Iris pigment epithelial cell (primary cell): ENCODE measurements at places on chromosomes 6 and 20.

DNA sequence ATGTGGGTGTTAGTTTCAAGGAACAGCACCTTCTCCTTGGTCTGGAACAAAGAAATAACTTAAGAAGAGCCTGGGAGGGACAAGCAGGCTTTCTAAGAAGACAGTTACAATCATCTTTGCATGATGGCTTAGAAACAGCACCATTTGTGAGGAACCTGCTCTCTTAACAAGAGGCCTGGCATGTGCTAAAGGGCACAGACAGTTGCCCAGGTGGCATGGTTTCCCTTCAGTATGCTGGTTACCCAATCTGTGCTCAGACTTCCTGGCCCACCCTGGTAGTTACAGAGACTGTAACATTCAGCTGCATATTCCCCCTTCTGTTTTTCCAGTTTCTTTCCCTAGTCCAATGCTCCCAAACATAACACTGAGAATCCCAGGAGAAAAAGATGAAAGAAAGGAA is 84.0 kb downstream of the CHD6 start:
- no peak for DNase-seq

GRCh38 chr20:34435589-34435988 is 72.5 kb downstream of the ITCH start:
- no peak for DNase-seq

GRCh38 chr6:108565091-108565766 is 4.5 kb downstream of the FOXO3 start:
- DNase-seq: peak; percentile 36

- peak; percentile 8 for DNase-seq
Observed at GRCh38 chr20:54067606-54068174, 2.7 kb downstream of the BCAS1 start.

GRCh38 chr6:134230087-134230700 is 87.7 kb downstream of the SGK1 start:
- no peak for DNase-seq

DNA sequence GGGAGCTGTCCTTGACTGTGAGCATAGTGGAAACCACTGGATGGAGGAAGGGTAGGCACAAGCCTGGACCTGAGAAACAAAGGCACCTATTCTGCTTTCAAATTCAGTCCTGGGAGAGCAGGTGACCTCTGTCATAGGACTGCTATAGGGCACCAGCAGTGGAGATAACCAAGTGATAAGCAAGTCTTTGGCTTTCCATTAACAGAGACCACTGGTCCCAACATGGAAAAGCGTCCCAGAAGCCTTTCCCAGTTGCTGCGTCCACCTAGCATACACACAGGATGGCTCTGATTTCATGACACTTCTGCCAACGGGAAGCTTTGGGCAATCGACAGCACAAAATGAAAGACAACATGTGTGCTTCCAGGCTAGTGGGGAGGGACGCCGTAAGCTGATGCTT is 8.9 kb downstream of the SLC22A3 start:
- no peak for DNase-seq

DNA sequence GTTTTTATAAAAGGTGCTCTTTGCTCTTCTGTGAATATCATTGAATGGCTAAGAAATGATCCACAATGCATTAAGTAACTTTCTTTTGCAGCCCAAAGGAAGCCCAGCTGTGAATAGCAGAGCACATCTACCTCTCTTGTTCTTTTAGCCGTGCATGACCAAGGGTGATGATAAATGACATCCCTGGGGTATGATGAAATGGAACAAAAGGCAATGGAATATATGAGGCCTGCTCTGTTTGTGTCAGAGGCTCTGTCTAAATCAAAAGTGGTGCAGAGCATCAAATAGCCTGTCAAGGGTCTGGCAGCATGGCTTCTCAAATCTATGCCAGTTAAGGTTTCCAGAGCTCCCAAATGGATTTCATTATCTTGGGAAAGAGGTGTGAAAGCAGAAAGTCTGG is 362.6 kb upstream of the RNF217 start:
- no peak for DNase-seq

- DNase-seq: no peak
Observed at GRCh38 chr6:24534329-24534728, 39.6 kb downstream of the ALDH5A1 start.

- no peak for DNase-seq
Observed at GRCh38 chr6:77017537-77017936, 445.8 kb downstream of the HTR1B start.

GRCh38 chr6:153170511-153170910 is 39.4 kb upstream of the RGS17 start:
- DNase-seq: peak; percentile 56

GRCh38 chr6:21846541-21847451 is 253.2 kb downstream of the SOX4 start:
- DNase-seq: peak; percentile 37

DNA sequence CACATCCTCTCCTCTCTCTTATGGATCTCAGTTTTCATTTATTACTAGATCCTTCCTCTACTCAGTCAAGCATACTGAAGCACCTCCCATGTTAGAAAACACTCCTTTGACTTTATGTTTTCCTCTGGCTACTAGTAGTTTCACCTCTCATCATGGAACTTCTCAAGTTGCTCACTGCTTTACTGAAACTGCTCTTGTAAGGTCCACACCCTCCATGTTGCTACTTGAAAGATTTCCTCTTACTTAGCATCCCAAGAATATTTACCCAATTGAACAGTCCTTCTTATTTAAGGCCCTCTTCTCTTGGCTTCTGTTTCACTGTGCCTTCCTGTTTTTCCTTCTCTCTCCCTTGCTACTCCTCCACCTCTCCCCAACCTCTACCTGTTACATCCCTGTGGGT is 230.3 kb downstream of the TBC1D7 start:
- DNase-seq: no peak

GRCh38 chr6:162123797-162124196 is 603.8 kb downstream of the PRKN start:
- DNase-seq: peak; percentile 8
